T-helper 17 cell (primary cell): ENCODE measurements at places on chromosomes 11 and 22. TPM values are rescaled to one million over a fixed set of nuclear protein-coding genes. Genes with fewer than 3 reads are reported as not detected.
A peak's percentile ranks its signal among the peaks of the same experiment; 100 is the strongest.

The TSPAN4 gene
- 3.0 TPM for total RNA-seq

The CRYBB2 gene
- total RNA-seq = not detected

The STK33 gene
- total RNA-seq = 0.62 TPM

The RAB3IL1 gene
- total RNA-seq = not detected

The BAIAP2L2 gene
- total RNA-seq = 0.86 TPM

The OVOL1 gene
- not detected for total RNA-seq

The NUCB2 gene
- total RNA-seq = 33.6 TPM

The CAPN5 gene
- 3.0 TPM for total RNA-seq

The NAALAD2 gene
- not detected for total RNA-seq

The EXPH5 gene
- 0.96 TPM for total RNA-seq

The GGTLC3 gene
- total RNA-seq = not detected

The MS4A3 gene
- 0.39 TPM for total RNA-seq

The GAL gene
- not detected for total RNA-seq

The APOBEC3C gene
- 35.9 TPM for total RNA-seq

- no peak overlapping the region for H3K4me3 ChIP-seq
- H3K4me1 ChIP-seq = peaks cover 4% of the 10 kb centered on the region
- no peaks in the 10 kb centered on the region for H3K36me3 ChIP-seq
- no peaks in the 10 kb centered on the region for H3K27me3 ChIP-seq
- no peak overlapping the region for H3K27ac ChIP-seq
Measured at GRCh38 chr11:59267196-59267595, 54.5 kb upstream of the MPEG1 start.

GRCh38 chr22:27825174-27825573 lies 23.6 kb upstream of the MN1 start:
- DNase-seq = no peak
- no peaks in the 10 kb centered on the region for H3K36me3 ChIP-seq
- no peak overlapping the region for H3K4me3 ChIP-seq
- H3K27ac ChIP-seq = no peak overlapping the region

- H3K27me3 ChIP-seq = no peaks in the 10 kb centered on the region
- H3K4me3 ChIP-seq = peak overlapping the region; percentile 75
- peaks cover 19% of the 10 kb centered on the region for H3K4me1 ChIP-seq
- H3K36me3 ChIP-seq = peaks cover 6% of the 10 kb centered on the region
Measured at GRCh38 chr11:2904153-2905052, 18.8 kb upstream of the CDKN1C start.

DNA sequence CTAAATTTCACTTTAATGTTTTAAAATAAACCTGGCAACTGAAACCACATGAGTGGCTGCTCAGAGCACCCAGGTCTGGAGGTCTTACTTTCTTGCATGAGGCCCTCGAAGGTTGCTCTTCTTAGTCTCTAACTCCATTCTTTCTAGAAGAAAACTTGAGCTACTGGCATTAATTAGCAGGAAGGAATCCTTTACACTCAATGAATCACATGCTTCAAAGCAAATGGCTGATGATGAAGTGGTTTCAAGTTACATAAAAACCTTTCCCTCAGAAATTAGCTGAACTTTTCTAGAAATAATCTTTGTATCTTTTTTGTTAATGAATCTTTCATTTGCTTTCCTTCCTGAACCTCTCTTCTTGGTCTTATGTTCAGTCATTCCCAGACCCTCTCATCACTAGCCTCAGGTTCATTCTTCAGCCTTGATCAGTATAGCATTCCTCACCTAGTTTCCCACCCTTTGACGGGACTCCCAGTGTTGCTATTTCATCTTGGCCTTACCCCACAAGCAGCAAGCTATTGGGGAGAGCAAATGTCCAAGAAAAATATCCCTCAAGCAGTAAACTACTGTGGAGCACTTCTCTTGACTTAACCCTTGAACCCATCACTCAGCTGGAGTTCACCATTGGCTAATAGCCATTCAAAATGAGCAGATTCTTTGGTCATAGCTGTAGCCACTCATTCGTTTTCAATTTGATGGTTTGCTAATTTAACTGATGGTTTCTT lies 75.1 kb downstream of the INSC start:
- H3K4me3 ChIP-seq = no peak overlapping the region
- peaks cover 2% of the 10 kb centered on the region for H3K4me1 ChIP-seq
- no peak overlapping the region for H3K27ac ChIP-seq
- H3K27me3 ChIP-seq = peaks cover 10% of the 10 kb centered on the region

DNA sequence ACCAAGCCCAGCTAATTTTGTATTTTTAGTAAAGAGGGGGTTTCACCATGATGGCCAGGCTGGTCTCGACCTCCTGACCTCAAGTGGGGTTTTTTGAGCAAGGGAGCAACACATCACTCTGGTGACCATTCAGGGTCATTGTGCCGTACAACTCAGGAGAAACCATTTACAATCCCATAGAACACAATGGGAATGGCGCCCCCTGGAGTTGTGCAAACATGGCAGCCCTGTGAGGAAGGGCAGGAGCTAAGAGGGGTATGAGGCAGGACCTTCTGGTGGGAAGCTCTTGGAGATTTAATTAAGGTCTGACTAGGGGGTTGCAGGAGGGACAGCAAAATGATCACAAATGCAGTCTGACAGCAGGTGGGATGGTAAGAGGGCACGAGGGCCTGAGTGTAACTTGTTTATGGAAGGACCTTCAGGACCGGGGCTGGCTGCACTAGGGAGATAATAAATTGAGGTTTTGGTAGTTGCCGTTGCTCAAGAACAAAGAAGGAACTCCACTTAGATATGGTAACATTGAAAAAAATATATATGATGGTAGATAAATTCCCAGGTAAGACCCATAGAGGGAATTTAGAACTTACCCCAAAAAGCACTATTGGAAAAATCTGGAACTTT lies 9.1 kb upstream of the CSF2RB start:
- no peak overlapping the region for H3K27ac ChIP-seq
- no peak for DNase-seq
- peaks cover 11% of the 10 kb centered on the region for H3K4me1 ChIP-seq
- H3K4me3 ChIP-seq = no peak overlapping the region
- peaks cover 27% of the 10 kb centered on the region for H3K27me3 ChIP-seq
- H3K36me3 ChIP-seq = peaks cover 7% of the 10 kb centered on the region

DNA sequence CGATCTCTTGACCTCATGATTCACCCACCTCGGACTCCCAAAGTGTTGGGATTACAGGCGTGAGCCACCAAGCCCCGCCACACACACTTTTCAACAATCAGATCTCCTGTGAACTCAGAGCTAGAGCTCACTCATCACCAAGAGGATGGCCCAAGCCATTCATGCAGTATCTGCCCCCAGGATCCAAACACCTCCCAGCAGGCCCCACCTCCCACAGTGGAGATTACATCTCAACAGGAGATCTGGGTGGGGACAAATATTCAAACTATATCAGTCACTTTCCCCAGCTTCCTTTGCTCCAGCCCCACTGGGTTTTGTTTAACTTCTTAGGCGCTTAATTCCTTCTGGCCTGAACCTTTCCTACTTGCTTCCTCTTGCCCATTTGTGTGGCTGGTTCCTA lies 26.3 kb upstream of the SORL1 start:
- no peak overlapping the region for H3K4me3 ChIP-seq
- DNase-seq = no peak
- H3K27me3 ChIP-seq = no peaks in the 10 kb centered on the region
- H3K4me1 ChIP-seq = peaks cover 20% of the 10 kb centered on the region

GRCh38 chr22:20750461-20751184 lies 23.3 kb upstream of the SERPIND1 start:
- peak overlapping the region; percentile 6 for H3K27ac ChIP-seq
- H3K27me3 ChIP-seq = no peaks in the 10 kb centered on the region
- no peaks in the 10 kb centered on the region for H3K36me3 ChIP-seq
- no peak for DNase-seq

DNA sequence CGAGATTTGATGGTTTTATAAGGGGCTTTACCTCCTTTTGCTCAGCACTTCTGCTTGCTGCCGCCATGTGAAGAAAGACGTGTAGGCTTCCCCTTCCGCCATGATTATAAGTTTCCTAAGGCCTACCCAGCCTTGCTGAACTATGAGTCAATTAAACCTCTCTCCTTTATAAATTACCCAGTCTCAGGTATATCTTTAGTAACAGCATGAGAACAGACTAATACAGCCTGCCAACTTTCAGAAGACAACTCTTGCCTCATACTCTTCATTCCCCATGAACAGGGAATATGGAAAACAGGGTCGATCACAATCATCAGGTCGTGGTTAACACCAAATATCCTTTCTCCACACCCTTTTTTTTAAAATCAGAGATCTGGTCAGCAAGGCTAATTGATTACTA lies 83.0 kb downstream of the MPPED2 start:
- H3K27me3 ChIP-seq = peaks cover 10% of the 10 kb centered on the region
- no peak for DNase-seq
- no peaks in the 10 kb centered on the region for H3K36me3 ChIP-seq
- H3K4me3 ChIP-seq = no peak overlapping the region
- H3K27ac ChIP-seq = no peak overlapping the region

GRCh38 chr11:80826808-80827207 lies 1386.0 kb upstream of the TENM4 start:
- H3K4me3 ChIP-seq = no peak overlapping the region
- H3K4me1 ChIP-seq = no peaks in the 10 kb centered on the region
- no peaks in the 10 kb centered on the region for H3K27me3 ChIP-seq
- no peak for DNase-seq
- no peaks in the 10 kb centered on the region for H3K36me3 ChIP-seq

- no peak overlapping the region for H3K27ac ChIP-seq
- DNase-seq = no peak
- no peaks in the 10 kb centered on the region for H3K36me3 ChIP-seq
- H3K4me3 ChIP-seq = no peak overlapping the region
Measured at GRCh38 chr11:45961751-45962240, 39.3 kb downstream of the LARGE2 start.

DNA sequence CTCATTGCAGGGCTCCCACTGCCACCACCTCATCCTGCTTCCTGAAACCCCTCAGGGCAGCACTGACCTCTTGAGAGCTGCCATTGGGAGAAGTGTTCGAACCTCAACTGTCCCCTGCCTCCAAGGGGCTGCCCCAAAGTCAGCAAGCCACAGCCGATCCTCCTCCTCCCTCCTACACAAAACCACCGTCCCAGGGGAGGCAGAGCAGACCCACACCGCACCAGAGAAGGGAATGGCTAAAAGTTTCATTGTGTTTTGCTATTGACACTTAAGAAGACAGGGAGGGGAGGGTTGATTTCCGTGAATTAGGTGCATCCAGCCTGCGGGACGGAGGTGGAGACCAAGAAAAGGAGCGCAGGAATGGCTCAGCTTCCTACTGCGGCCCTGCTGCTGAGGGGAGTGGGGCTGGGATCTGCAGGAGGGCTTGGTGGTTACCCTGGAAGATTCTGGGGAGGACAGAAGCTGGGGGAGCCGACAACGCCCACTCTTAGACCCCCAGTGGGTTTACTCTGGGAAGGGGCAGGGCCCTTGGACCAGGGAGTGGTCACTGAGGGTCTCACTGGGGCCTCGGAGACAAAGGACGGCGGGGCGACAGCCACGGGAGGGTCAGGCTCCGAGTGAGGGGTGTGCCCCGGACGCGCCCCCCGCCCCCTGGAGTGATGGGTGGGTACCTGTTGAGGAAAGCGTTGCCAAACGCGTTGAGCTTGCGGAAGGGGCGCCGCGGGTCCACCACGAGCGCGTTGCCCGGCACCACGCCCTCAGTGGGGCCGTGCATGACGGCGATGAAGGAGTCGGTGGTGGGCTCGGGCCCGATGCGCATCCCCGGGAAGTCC lies 815 bp downstream of the EHD1 start:
- H3K36me3 ChIP-seq = peaks cover 10% of the 10 kb centered on the region
- H3K4me3 ChIP-seq = peak overlapping the region; percentile 97
- DNase-seq = no peak
- peaks cover 70% of the 10 kb centered on the region for H3K4me1 ChIP-seq

DNA sequence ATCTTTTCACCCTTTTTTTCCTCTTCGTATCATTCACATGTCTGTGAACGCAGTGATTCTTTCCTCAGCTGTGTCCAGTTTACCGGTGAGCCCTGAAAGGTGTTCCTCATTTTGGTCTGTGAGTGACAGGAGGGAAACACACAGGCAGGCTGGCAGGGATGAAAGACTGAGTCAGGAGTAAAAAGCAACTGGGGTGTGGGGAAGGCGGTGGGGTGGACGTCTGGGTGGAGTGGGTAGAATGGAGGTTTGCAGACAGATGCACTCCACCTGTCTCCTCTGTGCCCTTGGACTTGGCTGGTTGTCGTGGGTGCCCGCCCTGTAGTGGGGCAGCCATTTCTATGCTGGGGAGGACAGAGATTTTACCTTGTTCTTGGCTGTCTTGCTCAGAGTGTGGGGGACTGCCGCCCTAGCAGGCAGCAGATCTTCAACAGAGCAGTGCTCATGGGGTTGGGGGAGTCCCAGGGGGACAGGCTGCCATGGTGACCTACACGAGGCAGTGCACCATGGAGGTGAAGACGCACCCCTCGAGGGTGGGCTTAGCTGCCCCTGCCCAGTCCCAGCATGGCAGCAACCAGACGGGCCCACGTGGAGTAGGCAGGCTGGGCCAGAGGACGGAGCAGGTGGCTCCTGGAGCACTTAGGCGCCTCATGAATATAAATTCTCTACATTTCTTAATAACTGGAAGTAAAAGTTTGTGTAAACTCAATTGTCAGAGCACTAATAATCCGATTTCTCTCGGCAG lies 603.7 kb downstream of the TBC1D22A start:
- no peaks in the 10 kb centered on the region for H3K36me3 ChIP-seq
- H3K27me3 ChIP-seq = peaks cover 38% of the 10 kb centered on the region
- no peak overlapping the region for H3K27ac ChIP-seq
- DNase-seq = no peak
- H3K4me3 ChIP-seq = no peak overlapping the region

DNA sequence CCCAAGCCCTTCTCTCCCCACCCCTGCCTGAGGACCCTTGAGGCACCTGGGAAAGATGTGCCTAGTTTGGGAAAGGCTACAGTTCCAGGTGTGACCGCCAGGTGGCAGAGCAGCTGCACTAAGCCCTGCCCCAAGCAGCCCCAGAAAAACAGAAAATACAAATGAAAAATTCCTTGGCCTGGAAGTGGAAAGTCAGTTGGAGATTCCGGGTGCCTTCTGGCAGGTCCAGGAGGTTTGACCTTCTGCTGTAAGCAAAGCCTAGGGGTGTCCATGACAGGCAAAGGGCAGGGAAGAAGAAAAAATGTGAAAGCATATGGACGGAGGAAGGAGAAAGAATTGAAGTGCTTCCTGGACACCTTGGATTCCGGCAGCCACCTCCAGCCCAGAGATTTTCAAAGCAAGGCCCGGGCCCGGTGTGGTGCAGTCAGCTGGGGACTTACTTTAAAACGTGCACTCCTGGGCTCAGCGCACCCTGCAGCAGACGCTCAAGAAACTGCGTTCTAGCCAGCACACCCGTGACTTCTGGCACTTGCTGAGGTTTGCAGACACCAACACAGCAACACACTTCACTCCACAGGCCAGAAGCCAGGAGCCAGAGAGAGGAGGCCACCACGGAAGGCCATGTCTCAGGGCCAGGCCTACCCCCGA lies 37.3 kb upstream of the SLC22A12 start:
- no peak overlapping the region for H3K27ac ChIP-seq
- H3K27me3 ChIP-seq = peaks cover 17% of the 10 kb centered on the region
- no peaks in the 10 kb centered on the region for H3K36me3 ChIP-seq
- H3K4me3 ChIP-seq = no peak overlapping the region
- no peaks in the 10 kb centered on the region for H3K4me1 ChIP-seq
- peak; percentile 32 for DNase-seq

GRCh38 chr11:70421123-70421522 lies 22.8 kb downstream of the CTTN start:
- no peak overlapping the region for H3K27ac ChIP-seq
- DNase-seq = no peak
- no peak overlapping the region for H3K4me3 ChIP-seq
- peaks cover 34% of the 10 kb centered on the region for H3K27me3 ChIP-seq
- no peaks in the 10 kb centered on the region for H3K36me3 ChIP-seq

- no peaks in the 10 kb centered on the region for H3K4me1 ChIP-seq
- H3K27me3 ChIP-seq = no peaks in the 10 kb centered on the region
- no peaks in the 10 kb centered on the region for H3K36me3 ChIP-seq
- no peak overlapping the region for H3K4me3 ChIP-seq
Measured at GRCh38 chr11:26522912-26523610, 49.0 kb downstream of the MUC15 start.

GRCh38 chr11:103047837-103048236 lies 44.1 kb downstream of the DCUN1D5 start:
- peaks cover 2% of the 10 kb centered on the region for H3K36me3 ChIP-seq
- peaks cover 5% of the 10 kb centered on the region for H3K4me1 ChIP-seq
- no peak overlapping the region for H3K4me3 ChIP-seq
- DNase-seq = no peak
